Activated gamma-delta T cell treated with Interleukin-2 at 50 U/mL for 16 hours (primary cell): ENCODE measurements at places on chromosomes 4 and X.

DNA sequence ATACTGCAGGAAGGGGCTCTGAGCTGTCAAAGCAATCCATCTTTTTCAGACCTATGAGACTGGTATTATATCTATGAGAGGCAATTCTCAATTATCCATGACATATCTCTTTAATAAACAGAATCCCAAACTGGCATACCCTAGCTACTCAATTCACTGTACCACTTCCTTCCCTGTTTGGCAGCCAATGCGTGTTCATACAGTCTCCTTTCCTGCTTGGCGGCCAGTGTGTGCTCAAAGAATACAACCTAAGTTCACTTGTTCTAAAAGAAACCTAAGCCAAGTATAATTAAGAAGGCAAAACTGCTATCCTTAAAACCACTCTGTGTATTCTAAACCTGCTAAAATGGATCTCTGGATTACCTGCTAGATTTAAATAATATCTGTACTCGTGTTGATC is 38.3 kb downstream of the ARHGEF9 start:
- no peak for DNase-seq

DNA sequence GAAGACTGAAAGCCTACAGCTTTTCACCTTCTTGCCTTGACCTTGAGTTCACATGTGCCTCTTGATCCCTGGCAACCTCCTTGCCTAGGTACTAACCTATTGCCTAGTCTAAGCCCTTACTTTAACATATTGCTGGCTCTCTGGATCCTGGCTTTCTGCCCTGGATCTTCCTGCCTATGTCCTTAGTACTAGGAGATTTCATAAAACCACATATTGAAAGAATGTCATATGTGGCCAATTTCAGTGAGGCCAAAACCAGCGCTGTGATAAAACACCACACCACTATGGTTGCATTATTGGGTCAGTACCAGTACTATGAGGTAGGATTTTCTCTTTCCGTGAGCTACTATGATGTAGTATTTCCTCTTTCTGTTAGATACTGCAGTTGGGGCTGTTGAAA is 80.4 kb downstream of the CT47B1 start:
- DNase-seq = no peak

DNA sequence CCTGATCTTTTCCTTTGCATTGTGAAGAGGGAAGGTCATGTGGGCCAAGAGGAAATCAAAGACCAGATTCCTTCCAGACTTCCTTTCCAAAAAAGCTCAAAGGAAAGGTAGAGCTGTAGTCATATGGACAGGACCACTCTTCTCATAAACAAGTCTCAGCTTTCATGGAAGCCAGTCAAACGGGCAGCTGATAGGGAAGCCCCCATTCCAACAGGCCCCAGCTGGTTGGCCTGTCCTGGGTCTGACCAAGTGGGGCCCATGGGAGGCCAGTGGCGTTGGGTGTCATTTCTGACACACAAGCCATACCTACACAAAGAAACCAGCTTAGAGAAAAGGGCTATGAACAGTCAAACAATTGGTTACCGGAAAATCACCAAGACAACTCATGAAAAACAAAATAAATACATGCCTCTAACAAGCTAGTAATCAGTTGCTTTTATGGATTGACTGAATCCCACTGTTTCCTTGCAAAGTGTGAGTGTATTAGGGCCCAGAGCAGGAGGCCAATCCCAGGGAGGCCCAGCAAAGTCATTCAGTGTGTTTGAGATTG is 149.6 kb upstream of the MAMLD1 start:
- DNase-seq = no peak

DNA sequence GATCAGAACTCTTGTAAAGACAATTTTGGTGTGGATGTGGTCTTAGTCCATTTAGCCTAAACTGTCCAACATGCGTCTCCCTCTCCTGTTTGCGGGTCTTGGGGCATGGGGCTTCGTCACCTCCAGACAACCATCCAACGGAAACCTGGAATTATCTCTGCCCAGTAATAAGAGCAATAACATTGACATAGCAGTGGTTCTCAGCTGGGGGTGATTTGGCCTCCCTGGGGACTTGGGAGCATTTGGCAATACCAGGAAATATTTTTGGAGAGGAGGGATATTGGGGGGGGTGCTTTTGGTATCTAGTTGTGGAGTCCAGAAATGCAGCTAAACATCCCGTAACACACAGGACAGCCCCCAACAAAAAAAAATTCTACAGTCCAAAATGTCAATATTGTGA is 47.2 kb downstream of the SEL1L3 start:
- DNase-seq = no peak

- DNase-seq = no peak
Observed at GRCh38 chr4:184471881-184472613, 2.3 kb downstream of the IRF2 start.

GRCh38 chrX:78769101-78769755 is 21.7 kb downstream of the LPAR4 start:
- DNase-seq = no peak

DNA sequence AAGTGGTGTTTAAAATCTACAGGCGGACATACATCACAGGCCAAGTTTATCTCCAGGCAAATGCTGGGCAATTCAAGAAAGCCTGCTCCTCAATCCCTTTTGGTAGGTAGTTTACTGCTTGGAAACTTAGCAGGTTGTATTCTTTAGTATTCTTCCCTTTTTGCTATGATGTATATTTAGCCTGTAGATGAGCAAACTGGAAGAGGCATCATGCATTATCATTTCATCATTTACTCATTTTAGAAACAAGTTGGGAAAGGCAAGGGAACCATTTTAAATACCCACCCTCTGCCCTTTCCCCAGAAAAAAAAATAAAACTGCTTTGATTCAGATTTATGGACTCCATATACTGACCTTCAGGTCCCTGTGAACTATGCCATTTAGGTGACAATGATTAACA is 213.2 kb downstream of the CAMK2D start:
- DNase-seq = no peak

DNA sequence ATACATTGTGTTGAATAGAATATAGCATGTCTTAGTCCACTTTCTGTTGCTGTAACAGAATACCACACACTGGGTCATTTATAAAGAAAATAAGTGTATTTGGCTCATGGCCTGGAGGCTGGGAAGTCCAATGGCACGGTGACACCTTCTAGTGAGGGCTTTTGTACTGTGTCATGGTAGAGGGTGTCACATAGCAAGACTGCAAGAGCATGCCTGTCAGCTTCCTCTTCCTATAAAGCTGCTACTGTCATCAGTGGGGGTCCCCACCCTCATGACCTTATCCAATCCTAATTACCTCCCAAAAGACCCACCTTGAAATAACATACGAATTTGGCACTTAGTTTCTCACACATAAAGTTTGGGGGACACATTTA is 193.2 kb downstream of the PTTG2 start:
- no peak for DNase-seq

- no peak for DNase-seq
Observed at GRCh38 chrX:110133735-110134370, 130.9 kb downstream of the TMEM164 start.

- no peak for DNase-seq
Observed at GRCh38 chr4:143055997-143056396, 128.7 kb upstream of the USP38 start.

DNA sequence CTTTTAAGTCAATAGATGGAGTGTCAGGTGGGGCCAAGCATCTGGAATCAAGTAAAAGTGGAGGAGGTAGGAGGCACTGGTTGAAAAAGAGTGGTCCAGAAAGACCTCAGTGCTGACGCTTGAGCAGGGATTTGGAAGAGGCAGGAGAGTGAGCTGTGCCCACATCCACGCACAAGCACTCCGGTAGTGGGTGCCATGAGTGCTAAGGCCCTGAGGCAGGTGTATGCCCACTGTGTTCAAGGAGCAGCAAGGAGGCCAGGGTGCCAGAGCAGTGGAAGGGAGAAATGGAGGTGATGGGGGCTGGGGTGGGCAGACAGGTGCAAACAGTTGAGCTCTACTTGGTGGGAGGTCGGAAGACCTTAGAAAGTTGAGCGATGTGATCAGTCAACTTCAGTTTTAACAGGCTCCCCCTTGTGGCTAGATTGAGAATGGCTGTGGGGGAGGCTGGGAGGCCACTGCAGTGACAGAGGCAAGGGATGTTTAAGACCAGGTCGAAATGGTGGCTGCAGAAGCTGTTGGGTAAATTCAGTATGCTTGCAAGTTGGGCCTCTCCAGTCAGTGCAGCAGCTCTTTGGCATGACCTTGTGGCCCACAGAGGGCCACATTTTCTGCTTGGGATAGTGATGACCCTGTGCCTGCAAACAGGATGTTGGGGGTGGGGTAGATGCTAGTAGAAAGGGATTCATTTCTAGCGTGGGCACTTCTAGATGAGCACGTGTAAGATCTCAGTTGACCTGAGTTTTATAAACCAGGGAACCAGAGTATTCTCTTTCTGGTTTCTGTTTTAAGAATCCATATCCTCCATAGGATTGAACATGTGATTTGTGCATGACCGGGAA is 12.7 kb downstream of the TKTL1 start:
- DNase-seq = peak; percentile 84

- no peak for DNase-seq
Observed at GRCh38 chrX:109600237-109600651, 24.7 kb downstream of the KCNE5 start.

DNA sequence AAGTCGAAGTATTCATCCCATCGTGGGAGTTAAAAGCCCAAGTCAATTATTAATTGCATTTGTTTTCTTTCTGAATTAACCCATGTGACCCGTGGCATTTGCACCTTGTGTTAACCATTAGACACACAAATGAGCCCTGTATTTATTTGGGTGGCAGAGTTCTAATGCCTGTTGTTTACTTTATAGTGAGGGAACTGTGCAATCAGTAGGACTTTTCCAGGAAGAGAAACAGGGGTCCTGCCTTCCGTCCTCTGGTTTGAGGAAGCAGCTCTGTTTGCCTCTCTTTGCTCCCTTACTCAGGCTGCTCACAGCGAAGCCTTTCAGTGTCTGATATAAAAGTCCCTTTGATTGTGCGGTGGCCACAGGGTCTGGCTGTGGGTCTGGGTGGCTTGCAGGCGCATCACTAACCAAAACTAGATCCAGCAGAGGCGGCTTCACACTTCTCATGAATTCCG is 263.6 kb downstream of the PTTG2 start:
- no peak for DNase-seq

- DNase-seq = no peak
Observed at GRCh38 chr4:167614866-167615265, 380.6 kb upstream of the SPOCK3 start.

GRCh38 chr4:137705171-137705783 is 173.0 kb upstream of the PCDH18 start:
- no peak for DNase-seq

DNA sequence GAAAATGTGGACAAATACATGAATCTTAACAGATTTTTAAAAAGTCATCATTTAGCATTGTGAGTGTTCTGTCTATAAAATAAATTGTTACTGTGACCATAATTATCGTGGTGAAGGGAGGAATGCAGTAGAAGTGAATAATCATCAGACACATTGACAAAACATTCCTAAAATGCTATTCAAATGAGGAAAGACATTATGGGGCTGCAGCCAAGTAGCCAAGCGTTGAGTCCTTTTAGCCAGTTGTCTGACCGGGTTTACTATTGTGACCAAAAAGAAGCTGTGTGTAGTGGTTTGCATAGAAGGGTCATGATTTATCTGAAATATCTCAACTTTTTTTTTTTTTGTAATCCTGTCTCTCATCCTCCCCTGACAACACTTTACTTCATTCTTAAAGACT is 19.5 kb downstream of the WWC2 start:
- DNase-seq = no peak

- no peak for DNase-seq
Observed at GRCh38 chrX:117570160-117570559, 546.5 kb downstream of the KLHL13 start.
